CD4-positive, CD25-positive, alpha-beta regulatory T cell (primary cell): ENCODE measurements at places on chromosomes 5 and 9. TPM values are rescaled to one million over a fixed set of nuclear protein-coding genes. Genes with fewer than 3 reads are reported as not detected.

- DNase-seq, result no peak
These were observed 101.1 kb downstream of the MUSK start for GRCh38 chr9:110769667-110770066.

- no peak for DNase-seq
These were observed 60.1 kb upstream of the ZNF608 start for GRCh38 chr5:124806373-124807077.

DNA sequence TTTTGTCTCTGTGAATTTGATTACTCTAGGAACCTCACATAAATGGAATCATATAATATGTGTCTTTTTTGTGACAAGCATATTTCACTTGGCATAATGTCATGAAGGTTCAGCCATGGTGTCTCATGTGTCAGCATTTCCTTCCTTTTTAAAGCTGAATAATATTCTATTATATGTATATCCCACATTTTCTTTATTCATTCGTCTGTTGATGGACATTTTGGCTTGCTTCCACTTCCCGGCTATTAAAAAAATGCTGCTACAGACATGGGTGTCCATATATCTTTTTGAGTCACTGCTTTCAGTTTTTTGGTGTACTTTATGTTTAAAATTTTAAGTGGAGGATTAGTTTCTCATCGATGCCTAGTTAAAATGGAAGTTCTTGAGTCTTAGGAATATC lies 59.8 kb upstream of the C5orf63 start:
- DNase-seq, result no peak

GRCh38 chr9:36914212-36914577 lies 119.9 kb downstream of the PAX5 start:
- DNase-seq, result no peak

DNA sequence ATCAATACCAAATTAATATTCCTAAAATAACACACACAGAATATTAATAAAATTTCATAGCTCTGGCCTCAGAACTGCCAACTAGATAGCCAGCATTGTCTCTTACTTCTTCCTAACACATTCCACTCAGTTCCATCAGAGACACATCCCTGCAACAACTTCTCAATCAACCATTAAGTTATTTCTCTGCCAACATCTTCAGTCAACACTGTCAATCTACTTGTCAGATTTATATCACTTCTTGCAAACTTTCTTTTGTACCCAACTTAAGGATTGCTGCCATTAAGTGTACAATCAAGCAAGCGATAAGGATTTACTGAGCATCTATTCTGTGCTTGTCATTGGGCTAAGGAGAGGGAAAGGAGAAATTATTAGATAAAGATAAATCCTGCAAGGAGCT lies 50.8 kb downstream of the PLCXD3 start:
- DNase-seq, result no peak

DNA sequence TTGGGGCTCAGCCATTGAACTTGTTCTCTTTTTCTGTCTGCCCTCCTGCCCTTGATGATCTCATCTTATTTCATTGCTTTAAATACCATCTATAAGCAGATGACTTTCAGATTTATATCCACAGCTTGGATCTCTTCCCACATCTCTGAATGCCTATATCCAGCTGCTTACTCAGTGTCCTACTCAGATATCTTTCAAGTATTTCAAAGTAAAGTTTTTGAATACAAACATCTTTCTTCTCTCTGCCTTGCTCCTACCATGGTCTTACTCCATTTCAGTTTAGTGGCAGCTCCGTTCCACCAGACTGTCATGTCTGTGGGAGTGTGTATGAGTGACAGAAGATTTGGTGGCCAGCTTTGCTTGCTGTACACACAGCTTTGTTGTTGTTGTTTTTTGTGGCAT lies 59.7 kb downstream of the ERBIN start:
- no peak for DNase-seq

DNA sequence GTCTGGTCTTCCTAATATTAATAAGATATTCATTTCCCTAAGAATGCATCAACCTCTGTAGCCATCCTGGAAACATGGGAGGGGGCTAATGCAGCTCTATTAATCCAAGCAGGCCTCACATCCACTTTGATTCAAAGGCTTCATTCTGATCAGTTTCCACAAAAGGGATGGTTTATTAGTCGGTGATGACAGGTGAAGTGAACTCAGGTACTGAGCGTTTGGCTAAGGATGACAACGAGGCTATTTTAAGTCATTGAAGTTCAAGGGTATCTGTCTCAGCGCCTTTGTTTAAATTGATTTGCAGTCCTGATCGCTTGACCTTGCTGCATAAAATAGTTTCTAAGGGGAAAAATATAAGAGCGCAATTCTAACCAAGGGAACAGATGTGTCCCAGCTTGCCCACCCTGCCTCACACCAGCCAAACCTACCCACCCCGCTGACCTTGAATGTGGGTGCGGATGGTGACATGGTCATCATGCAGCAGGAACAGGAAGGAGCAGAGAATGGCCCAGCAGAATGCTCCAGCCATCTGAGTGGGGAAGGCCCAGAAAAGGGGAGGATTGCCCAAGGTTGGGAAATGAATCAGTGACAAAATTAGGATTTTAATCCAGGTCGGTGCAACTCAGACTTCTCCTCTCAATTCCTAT lies 70.5 kb upstream of the ZNF618 start:
- DNase-seq, result no peak

GRCh38 chr5:109676920-109677319 lies 12.8 kb upstream of the MAN2A1 start:
- no peak for DNase-seq

- no peak for DNase-seq
These were observed 28.1 kb upstream of the CKMT2 start for GRCh38 chr5:81205058-81205457.

DNA sequence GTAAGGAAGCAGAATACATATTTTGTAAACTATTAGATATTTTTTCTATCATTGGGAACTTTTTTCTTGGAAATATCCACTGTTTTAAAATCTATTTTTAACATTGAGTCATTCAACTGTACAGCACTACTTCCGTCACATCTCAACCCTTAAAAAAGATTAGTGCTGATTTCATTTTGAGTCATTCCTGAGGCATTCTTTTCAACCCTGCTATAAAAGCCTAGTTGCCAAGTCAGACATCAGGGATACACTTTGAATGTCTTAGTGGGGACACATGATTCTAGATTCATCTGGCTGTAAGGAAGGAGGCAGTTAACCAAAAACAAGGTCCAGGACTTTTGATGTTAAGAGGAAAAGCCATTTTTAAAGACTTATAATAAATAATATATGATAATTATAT lies 160.9 kb downstream of the GIN1 start:
- no peak for DNase-seq

DNA sequence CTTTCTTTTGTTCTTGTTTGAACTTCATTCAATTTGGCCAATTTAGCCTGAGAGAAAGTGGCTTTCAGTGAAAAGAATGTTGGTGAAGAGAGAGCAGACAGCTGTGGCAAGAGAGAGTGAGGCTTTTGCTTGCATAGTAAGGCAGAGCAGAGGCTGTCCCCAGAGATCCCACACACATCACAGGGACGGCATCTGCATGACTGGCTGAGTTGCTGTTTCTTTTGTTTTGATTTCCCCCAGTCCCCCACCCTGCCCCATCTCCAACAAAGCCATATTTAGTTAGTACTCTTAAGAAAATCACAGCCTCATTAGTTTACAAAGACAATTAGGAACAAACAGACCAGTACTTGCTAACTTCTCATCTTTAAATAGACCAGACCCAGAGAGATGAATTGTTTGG lies 363.9 kb upstream of the SEMA6A start:
- DNase-seq, result no peak

GRCh38 chr5:67426961-67427849 lies 230.6 kb upstream of the CD180 start:
- DNase-seq, result no peak

DNA sequence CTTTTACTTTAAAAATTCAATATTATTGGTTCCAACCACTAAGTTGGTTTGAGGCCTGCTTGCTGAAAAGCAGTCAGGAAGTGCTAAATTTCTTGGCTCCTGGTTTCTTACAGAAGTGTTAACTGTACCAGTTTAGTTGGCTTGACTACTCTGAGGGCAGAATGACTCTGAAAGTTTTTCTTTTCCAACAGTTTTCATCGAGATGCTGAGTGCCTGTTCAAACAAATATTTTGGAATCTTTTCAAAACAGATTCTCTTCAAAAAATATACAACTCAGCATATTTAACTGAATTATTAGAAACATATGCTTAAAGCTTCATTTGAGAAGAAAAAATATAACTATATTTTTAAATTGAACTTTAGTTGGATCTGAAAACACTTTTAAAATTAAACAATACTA lies 37.0 kb downstream of the SLC38A9 start:
- DNase-seq, result no peak

- DNase-seq, result no peak
These were observed 79.4 kb downstream of the PHF2 start for GRCh38 chr9:93655621-93656425.

DNA sequence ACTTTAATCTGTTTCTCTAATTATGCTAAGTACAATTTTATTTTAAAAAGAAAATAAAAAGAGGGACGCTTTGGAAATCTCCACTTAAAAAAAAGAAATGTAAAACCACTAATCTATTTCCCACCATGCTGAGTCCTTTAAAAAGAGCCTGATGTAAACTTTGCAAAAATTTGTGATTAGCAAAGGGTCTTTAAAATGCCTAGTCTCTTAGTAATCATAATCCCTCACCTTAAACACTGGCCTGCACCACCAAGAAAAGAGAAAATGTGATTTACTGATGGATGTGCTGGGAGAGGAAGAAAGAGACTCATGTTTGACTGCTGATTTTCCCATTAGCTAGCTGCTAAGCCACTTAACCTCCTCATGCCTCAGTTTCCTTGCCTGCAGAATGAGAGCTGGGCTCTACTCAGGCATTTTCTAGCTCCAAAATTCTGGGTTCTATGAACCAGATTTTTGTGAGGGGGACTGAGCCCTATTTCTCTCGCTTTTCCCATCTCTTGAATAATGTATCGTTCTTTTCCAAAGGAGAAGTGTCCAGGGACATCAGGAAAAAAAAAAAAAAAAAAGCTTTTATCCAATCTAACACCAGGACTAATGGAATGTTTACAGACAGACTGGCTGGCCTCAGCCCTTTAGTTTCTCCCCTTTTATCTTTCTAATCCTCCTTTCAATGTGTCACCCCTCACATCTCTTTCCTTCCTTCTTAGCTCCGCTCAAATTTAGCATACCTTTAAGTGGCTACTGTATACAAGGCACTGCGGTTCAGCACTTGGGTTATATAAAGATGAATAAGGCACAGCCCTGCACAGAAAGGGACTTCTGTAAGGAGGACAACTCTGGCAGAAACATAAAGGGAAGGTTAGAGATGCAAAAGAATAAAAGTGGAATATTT lies 312.4 kb downstream of the ARL15 start:
- no peak for DNase-seq

- DNase-seq, result no peak
These were observed 42.7 kb upstream of the COL5A1 start for GRCh38 chr9:134598884-134599245.

DNA sequence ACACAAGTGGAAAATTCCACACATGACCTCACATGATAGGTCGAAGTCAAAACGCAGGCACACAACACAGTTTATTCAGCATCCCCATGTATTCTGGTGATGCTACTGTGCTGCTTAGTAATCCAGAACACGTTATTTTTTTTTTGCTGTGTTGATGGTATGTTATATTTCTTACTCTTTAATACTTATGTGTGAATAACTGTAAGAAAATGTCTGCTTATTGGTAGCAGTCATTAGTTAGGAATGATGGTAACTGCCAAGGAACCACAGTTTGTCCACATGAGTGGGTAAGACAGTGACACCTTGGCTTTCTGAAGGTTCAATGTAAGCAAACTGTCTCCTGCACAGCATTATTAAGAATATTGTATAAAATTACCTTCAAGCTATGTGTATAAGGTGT lies 107.7 kb upstream of the DAPK1 start:
- DNase-seq, result no peak

GRCh38 chr5:178331491-178331996 lies 98.9 kb upstream of the PHYKPL start:
- no peak for DNase-seq

- DNase-seq, result no peak
These were observed 7.0 kb downstream of the MYMK start for GRCh38 chr9:133517711-133518110.

DNA sequence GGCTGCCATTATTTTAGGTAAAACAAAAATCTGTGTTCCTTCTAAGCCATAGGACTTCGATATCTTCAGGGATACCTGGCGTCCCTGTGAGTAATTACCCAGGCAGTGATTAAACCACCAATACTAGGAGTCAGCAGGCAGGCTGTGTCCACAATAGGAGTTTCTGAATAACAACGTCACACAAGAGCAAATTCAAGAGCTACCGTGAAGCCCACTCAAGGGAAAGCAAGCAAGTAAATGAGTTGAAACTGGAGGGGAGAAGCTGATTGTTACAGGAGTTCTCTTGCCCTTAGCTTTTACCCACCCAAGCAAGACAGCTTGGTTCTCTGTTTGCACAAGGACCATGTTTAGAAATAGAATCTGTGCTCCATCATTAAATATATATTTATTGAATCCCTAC lies 50.8 kb downstream of the SEMA5A start:
- no peak for DNase-seq

DNA sequence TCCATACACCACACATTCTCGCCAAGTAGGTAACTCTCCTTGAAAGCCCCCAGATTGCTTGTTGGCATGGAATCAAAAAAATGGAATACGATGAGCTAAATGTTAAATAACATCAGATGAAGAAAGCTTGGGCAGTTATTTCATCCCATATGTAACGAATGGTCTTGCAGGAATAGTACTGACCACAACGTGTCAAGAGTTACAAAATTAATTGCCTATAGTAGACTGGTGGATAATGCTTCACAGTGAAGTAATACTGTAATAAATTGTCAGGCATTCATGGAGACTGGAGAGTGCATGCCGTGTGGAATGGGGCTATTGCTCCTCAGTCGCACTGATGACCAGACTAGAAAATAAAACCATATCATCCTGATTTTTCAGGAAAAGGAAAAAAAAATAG lies 1628.7 kb downstream of the MAT2B start:
- DNase-seq, result no peak

GRCh38 chr5:56986626-56986947 lies 34.7 kb upstream of the MIER3 start:
- DNase-seq, result no peak

DNA sequence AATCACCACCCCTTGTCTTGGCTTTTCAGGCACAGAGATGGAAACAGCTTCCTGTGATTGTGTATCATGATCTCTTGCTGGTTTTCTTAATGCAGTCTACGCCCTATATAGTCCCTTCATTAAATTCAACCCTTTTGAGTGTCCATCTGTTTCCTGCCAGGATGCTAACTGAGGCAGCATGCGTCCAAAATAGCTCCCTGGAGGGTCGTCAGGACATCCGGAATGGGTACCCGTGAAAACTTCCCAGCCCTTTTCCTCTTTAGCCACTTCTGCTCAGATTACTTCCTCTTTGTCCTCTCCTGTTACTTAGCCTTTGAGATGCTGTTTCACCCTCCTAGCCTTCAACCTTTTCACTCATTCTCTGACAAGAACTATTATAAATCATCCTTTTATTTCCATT lies 79.8 kb upstream of the KLF9 start:
- DNase-seq, result no peak

ECSCR gene
- polyA plus RNA-seq, result 0.23 TPM

KLF4 gene
- not detected for polyA plus RNA-seq

FAM78A gene
- 17.6 TPM for polyA plus RNA-seq

GLRA1 gene
- polyA plus RNA-seq, result not detected

CYFIP2 gene
- polyA plus RNA-seq, result 343 TPM

ADRB2 gene
- polyA plus RNA-seq, result 0.50 TPM

SMIM33 gene
- 0.08 TPM for polyA plus RNA-seq

SLC45A2 gene
- not detected for polyA plus RNA-seq

PCDH12 gene
- polyA plus RNA-seq, result 0.33 TPM

ZDHHC11B gene
- polyA plus RNA-seq, result not detected

CMYA5 gene
- polyA plus RNA-seq, result not detected

MAP1B gene
- 0.14 TPM for polyA plus RNA-seq
